ENCODE measurements at places on chromosomes 16 and 17. TPM values are rescaled to one million over a fixed set of nuclear protein-coding genes. Genes with fewer than 3 reads are reported as not detected.
A peak's percentile ranks its signal among the peaks of the same experiment; 100 is the strongest.

DNA sequence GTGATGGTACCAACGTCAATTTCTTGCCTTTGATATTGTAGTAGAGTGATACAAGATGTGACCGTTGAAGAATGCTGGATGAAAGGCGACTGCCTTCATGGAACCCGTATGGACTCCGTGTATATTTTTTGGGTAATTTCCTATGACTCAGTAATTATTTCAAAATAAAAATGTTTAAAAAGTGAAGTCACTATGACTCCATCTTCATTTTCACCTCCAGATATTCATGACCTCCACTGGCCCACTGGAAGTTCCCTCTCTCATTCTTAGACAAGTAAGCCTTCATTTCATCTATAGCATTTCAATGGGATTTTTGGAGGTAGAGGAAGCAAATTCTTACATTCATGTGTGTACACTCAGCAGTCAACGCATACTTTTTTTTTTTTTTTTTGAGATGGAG is 111.8 kb upstream of the NUDT7 start:
- no peak for DNase-seq

- DNase-seq, result no peak
Observed at GRCh38 chr17:75661531-75661930, 5.4 kb downstream of the RECQL5 start.

GRCh38 chr16:27748868-27749546 is 199.1 kb downstream of the KATNIP start:
- peak; percentile 77 for DNase-seq

The RTN4RL1 gene
- total RNA-seq, result 31.5 TPM

GRCh38 chr17:79088247-79088996 is 13.8 kb downstream of the ENGASE start:
- DNase-seq, result no peak

The TEKT5 gene
- not detected for total RNA-seq

GRCh38 chr17:10036511-10037061 is 131.5 kb upstream of the RCVRN start:
- DNase-seq, result no peak

The GAS2L2 gene
- 0.93 TPM for total RNA-seq

DNA sequence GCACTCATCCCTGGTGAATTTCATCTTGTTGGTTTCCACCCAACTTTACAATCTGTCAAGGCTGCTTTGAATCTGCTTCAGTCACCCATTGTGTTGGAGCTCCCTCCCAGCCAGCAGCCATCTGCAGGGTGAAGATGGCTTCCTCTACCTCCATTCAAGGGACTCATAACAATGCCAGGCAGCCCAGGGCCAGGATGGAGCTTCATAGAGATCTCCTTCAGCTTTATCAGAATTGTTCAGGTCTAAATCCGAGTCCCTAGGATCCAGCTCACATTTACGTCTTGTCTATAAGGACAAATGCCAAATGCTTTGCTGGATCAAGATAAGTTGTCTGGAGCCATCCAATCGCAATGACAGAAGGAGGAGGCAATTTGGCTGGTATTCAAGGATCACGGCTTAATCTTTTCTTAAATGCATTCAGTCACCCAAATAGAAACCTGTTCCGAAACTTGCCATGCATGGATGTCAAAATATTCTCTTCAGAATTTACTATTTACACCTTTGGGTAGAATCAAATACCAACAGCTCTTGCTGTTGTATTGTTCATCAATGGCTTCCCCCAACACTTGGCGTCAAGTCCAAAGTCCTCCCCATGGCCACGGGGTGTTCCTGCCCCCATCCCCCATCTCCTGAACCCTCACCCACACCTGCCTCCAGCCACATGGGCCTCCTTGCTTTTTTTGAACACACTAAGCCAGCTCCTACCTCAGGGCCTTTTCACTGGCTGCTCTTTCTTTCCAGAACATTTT is 3.8 kb upstream of the FAM171A2 start:
- DNase-seq, result no peak

DNA sequence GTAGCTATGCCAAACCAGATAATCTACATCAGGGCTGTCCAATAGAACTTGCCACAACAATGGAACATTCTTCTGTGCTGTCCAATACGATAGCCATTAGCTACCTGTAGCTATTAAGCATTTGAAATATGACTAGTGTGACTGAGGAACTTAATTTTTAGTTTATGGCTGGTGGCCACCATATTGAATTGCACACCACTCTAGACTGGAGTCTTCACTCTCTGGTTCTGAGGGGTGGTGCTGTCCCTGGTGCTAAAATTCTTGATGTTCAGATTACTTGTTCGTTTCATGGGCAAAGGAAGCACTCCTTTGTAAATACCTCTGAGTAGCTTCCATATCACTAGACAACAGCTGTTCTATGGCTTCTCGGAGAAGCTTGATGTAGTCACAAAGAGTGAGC is 296.6 kb downstream of the NPIPA8 start:
- no peak for DNase-seq

DNA sequence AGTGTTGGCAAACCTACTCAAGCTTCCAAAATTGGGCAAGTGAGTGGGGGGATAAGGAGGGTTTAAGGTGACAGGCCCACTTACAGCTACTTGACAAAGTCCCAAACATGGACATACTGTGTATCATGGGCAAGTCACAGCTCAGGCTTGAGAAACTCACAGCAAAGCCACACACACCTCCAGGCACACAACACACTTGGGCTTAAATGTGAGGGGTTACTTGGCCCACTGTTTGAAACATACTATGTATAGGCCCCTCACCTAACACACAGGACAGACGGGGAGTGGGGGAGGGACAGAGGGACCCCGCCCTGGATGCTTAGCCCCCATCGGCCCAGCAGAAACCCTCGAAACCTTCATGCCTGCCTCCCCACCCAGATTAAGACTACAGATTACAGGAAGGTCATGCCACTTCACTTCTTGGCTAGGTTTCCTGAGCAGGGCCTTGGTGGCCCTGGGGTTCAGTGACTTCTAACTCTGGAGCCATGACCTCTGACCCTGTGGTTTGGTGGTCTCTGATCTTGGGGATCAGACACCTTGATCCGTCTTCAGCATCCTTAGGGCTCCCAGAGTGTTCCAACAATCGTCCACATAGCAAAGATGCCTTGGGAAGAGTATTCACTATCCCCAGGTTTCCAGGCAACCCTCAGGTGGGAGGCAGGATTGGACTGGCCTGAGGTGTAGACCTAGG is 2.3 kb upstream of the SAMD14 start:
- no peak for DNase-seq

DNA sequence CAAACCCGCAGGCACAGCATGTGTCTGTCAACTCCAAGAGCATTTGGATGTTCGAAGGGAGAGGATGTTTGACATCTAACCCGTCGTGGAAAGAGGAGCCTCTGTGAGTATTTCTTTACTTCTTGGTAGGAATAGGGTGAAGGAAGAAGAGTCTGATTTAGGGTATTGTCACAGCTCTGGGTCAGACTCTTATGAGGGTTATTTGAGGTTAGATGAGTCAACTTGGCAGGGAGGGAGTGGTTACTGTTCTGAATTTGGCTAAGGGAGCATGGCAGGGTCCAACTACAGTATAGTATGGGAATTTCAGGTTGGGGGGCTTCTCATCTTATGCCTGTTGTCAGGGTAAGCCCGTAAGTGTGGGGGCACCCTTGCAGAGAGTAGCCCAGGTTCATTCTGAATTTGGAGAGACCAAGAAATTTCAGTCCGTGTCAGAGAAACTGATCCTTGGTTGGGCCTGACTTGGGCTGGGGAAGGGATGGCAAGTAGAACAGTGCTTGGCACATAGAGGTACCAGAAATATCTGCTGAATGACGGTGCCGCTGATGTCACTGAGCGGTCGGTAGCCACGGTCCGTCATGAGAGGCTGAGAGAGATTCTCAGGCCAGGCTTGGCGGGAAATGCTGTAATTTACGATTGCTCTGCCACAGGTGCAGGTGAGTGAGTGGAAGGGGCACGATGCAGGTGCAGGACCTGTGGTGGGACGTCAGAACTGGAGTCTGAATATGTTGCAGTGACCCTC is 43.2 kb downstream of the MYH3 start:
- no peak for DNase-seq

The PRKCB gene
- total RNA-seq, result 17.3 TPM

- DNase-seq, result no peak
Observed at GRCh38 chr17:54435966-54436365, 464.7 kb upstream of the TOM1L1 start.

The GPRC5B gene
- total RNA-seq, result 16.6 TPM

DNA sequence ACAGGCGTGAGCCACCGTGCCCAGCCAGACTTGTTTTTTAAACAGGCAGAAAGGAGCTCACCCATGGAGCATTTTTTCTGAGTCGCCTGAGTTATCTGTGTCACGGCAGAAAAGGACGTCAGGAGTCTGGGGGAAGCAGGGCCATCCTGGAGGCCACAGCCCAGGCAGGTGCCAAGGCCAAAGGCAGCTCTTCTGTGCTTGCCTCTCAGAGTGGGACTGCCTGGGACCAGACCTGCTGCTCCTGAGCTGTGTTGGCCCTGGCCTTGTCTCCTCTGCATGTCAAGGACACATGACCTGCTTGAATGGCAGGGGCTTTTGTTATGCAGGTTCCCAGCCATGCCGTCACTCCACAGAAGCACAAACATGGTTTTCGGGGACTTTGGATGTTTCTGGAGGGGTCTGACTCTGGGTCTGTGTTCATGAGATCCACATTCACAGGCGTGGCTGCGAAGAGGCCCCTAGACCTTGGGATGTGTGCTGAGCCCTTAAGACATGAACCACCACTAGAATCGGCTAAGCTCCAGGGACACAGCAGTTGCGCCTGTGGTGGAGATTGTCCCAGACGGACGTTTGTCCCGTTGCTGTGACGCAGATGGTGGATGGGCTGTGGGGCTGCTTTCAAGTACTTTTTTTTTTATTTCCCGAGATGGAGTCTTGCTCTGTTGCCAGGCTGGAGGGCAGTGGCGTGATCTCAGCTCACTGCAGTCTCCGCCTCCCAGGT is 33.8 kb downstream of the FOXK2 start:
- DNase-seq, result no peak

- DNase-seq, result no peak
Observed at GRCh38 chr17:30555942-30556341, 78.7 kb downstream of the GOSR1 start.

GRCh38 chr16:31134625-31135534 is 647 bp downstream of the PRSS8 start:
- peak; percentile 86 for DNase-seq
